ENCODE measurements at places on chromosomes 3 and 15.

DNA sequence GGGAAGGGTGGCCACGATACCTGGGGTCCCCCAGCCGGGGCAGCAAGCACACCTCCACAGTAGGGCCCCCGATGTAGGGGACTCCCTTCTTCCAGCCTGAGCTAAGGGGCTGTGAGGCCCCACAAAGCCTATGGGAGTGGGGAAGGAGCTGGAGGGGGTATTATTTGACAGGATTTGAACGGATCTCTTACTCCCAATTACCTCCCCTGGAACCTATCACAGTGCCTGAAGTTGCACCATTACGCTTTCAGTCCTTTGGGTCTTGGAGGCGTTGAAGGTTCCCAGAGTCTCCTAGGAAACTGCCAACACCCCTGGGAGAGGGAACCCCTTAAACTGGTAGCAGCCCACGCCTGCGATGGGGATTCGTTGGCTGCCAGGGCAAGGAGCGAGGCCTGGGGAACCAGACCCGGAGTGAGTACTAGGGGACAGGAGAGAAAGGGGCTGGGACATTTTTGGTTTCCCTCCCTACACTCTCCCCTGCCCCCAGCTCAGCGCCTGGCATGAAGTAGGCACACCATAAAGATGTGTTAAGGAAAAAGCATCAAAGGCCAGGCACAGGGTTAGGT is 409 bp upstream of the LHFPL4 start:
- no peak for DNase-seq

- DNase-seq: peak; percentile 40
Measured at GRCh38 chr3:112519424-112520001, 20.2 kb upstream of the BTLA start.

DNA sequence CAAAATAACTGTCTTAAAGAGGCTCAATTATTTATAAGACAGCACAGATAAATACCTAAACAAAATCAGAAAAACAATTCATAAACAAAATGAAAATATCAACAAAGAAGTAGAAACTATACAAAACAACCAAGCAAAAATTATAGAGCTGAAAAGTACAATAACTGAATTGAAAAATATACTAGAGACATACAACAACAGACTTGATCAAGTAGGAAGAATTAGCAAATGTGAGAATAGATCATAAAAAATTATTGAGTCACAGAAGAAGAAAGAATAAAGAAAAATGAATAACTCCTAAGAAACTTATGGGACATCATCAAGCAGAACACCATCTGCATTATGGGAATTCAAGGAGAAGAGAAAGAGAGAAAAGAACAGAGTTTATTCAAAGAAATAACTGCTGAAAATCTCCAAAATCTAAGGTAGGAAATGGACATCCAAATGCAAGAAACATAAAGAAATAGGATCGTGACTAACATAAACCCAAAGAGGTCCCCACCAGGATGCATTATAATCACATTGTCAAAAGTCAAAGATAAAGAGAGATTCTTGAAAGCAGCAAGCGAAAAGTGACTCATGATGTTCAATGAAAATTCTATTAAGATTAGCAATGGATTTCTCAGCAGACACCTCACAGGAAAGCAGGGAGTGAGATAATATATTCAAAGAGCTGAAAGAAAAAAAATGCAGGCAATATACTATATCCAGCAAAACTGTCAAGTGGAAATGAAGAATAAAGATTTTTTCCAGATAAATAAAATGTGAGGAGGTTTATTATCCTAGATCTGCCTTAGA is 85.9 kb downstream of the DCLK3 start:
- DNase-seq: no peak

GRCh38 chr15:47750740-47751262 is 33.5 kb downstream of the SEMA6D start:
- DNase-seq: no peak

Measured in AG04449 (cell line).